ENCODE measurements at places on chromosomes 7 and 10. TPM values are rescaled to one million over a fixed set of nuclear protein-coding genes. Genes with fewer than 3 reads are reported as not detected.

- no peak for DNase-seq
Measured at GRCh38 chr7:156028521-156028920, 216.3 kb upstream of the SHH start.

GRCh38 chr10:99612167-99612831 is 7.9 kb downstream of the SLC25A28 start:
- DNase-seq, result peak; percentile 53

The HTR7 gene
- total RNA-seq, result not detected

DNA sequence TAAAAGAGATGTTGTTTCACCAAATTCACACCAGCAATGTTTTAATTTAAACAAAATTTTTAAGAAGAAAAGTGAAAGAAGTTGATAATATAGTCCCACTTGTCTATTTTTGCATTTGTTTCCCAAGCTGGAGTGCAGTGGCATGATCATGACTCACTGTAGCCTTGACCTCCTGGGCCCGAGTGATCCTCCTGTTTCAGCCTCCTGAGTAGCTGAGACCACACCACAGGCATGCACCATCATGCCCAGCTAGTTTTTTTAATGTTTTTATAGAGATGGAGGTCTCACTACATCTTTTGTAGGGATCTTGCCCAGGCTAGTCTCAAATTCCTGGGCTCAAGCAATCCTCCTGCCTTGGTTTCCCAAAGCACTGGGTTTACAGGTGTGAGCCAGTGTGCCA is 14.1 kb upstream of the NDUFA5 start:
- DNase-seq, result peak; percentile 6

GRCh38 chr7:110050785-110051184 is 1040.1 kb upstream of the LRRN3 start:
- DNase-seq, result no peak

- DNase-seq, result peak; percentile 59
Measured at GRCh38 chr7:122528879-122529481, 169.9 kb downstream of the RNF133 start.

DNA sequence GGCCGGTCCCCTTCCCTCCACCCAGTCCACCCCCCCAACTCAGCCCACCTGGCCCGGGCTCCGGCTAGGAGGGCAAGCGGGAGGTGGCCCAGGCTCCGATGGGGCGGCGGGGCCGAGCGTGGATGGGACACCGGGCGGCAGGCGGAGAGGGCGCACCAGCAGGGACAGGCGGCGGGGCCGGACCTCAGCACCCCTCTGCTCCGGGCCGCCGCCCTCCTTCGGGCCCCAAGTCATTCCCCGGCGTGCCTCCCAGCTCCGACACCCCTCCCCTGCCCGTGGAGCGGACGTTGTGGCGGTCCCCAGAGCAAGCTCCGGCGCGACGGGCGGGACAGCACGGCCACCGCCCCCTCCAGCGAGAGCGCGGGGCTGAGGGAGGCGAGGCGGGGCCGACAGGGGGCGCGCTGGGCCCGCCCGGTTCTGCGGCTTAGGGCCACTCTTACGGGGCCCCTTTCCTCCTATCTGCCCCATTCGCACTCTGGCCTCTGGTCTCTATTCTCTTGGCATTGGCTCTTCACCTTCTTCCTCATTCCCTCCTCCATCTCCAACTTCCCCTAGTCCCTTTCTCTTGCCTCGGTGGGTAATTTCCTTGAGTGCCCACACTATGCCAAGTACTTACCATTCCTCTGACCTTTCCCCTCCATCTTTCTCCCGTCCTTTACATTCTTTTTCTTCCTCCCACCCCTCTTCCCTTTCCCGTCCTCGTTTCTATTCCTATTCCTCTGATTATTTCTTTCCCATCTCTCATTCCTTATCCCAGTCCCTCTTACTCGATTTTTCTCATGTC is 701 bp upstream of the GBX1 start:
- no peak for DNase-seq

DNA sequence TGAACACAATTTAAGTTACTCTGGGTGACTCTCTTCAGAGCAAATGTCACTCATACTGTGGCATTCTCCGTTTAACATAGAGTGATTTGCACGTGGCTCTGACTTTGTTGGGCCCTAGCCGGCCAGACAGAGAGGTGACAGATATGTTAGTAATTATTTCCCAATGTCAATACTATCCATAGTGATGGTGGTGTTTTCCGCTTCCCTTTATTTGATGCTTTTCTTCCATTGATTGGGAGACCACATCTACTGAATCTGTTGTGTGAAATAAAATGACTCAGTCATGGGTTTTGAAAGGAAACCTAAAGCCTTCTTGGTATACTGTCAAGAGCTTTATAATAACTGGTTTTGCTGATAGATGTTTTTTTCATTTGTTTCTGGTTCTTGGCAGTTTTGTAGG is 7.4 kb downstream of the AVL9 start:
- no peak for DNase-seq

The OR2A42 gene
- total RNA-seq, result 0.15 TPM

DNA sequence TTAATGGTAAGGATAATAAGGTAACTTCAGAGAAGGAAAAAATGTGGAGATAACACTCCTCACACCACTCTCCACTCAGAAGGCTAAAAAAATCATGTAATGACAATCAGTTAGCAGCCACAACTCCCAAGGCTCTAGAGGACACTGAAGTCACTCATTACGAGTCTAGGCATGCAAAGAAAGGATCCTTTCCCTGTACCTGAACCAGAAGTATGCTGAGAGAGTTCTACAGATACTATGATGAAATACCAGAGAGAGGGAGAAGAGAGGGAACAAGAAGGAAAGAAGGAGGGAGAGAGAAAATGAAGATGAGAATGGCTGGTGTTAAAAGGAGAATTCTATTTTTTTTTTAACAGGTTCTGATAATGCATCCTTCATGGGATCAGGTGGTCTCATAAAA is 224.3 kb upstream of the PLXNA4 start:
- no peak for DNase-seq

GRCh38 chr7:30744075-30744417 is 7.9 kb upstream of the INMT start:
- no peak for DNase-seq

DNA sequence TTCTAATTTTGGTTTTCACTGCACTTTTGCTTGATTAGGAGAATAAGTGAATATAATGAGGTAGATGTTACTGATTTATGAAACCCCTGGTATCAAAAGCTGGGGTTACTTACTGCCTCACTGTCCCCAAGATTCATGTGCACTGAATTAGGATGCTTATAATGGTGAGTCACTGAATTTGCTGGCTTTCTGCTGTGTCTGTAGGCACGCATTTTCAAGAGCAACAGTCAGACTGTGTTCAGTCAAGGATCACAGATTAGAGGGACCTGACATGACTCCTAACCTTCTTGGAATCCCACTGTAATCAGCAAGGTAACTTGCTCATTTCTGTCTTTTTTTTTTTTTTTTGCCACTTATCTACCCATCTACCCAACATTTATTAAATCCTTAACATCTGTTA is 59.7 kb downstream of the GPR85 start:
- DNase-seq, result peak; percentile 69

DNA sequence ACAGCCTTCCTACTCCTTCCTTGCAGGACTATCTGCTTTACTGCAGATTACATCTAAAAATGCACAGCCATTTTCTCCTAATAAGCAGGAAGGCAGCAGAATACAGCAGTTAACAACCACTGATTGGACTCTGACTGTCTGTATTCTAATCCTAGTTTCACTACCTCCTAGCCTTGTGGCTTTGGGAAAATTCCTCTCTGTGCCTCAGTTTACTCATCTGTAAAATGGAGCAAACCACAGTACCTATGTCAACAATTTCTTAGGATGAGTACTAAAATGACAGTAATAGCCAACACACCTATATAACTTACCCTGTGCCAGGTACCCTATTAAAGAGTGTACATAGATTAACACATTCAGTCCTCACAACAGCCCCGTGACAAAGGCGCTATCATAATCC is 89.5 kb downstream of the ELMO1 start:
- DNase-seq, result no peak

The GNAT3 gene
- not detected for total RNA-seq

- DNase-seq, result no peak
Measured at GRCh38 chr10:18100669-18101068, 39.6 kb upstream of the CACNB2 start.

DNA sequence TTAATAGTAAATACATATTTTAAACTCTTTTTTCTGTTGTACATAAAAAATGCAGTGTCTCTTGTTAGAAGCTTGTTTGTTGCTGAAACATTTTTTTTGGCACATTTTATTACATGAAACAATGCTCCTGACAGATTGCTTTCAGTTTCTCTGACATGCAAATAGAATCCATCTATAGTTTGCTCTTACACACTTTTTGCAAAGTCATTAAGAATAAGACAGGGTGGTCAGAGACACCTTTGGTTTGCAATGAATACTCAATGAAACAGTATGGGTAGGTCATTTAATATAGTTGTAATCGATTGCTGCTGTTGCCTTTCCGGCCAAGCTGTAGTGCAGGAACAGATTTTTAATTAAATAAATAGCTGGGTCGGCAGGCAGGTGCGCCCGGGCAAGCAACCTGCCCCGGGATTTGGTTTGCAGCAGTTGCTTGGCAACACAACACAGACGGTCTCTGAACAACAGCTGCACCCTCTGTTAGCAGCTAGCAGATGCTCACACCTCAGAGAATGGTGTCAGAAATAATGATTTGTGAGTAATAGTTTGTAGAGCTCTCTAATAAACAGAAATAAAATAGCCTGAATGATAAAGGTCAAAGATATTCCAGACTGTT is 115.7 kb upstream of the CACNA2D1 start:
- peak; percentile 41 for DNase-seq

- no peak for DNase-seq
Measured at GRCh38 chr7:121985476-121986030, 112.6 kb downstream of the PTPRZ1 start.

GRCh38 chr7:116793795-116794340 is 68.5 kb upstream of the CAPZA2 start:
- no peak for DNase-seq

The GLCCI1 gene
- total RNA-seq, result 2.8 TPM

DNA sequence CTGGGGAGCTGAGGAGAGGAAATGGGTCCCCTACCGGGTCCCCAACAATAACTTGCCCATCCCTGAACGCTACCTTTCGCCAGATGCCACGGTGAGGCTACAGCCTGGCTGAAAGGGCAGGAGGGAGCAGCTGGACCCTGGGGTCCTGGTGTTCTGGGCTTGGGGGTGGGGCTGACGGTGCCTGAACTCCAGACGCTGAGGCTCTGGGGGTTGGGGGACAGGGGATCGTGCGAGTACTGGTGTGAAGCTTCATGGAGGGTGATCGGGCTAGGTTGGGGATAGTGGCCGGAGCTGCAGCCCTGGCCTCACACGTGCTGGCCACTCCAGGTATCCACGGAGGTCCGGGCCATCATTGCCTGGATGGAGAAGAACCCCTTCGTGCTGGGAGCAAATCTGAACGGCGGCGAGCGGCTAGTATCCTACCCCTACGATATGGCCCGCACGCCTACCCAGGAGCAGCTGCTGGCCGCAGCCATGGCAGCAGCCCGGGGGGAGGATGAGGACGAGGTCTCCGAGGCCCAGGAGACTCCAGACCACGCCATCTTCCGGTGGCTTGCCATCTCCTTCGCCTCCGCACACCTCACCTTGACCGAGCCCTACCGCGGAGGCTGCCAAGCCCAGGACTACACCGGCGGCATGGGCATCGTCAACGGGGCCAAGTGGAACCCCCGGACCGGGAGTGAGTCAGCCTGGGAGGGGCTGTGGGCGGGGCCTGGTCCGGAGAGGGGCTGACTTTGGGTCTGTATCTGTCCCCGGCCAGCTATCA is 8.3 kb downstream of the AEBP1 start:
- DNase-seq, result no peak

DNA sequence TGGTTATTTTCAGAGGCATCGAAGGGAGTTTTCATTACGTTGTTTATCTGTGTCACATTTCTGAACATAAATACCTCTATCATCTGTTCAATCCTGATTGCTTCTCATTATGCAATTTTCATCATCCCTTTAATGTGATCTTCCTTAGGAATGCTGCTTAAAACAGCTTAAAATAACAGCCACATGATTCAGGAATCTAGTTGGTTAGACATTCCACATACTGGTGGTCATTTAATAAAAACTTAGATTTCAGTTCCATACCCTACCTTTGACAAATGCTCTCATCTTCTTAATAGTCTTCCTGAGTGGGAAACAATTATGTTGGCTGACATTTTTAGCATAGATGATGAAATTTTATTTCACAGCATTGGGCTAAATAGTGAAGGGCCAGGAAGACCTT is 191.3 kb upstream of the CDCA7L start:
- DNase-seq, result peak; percentile 57

The GPR26 gene
- not detected for total RNA-seq

The ALOX5 gene
- total RNA-seq, result 32.4 TPM

The RSU1 gene
- 83.4 TPM for total RNA-seq

DNA sequence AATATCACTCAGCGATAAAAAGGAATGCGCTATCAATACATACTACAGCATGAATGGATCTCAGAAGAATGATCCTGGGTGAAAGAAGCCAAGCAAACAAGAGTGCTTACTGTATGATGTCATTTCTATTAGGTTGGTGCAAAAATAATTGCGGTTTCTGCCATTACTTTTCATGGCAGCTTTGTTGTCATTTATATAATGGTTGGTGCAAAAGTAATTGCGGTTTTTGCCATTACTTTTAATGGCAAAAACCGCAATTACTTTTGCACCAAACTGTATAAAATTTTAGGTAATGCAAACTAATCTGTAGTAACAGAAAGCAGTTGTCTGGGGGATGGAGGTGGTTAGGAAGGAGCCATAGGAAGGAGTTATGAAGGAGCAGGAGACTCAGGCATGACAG is 318.3 kb upstream of the ZMIZ1 start:
- no peak for DNase-seq

DNA sequence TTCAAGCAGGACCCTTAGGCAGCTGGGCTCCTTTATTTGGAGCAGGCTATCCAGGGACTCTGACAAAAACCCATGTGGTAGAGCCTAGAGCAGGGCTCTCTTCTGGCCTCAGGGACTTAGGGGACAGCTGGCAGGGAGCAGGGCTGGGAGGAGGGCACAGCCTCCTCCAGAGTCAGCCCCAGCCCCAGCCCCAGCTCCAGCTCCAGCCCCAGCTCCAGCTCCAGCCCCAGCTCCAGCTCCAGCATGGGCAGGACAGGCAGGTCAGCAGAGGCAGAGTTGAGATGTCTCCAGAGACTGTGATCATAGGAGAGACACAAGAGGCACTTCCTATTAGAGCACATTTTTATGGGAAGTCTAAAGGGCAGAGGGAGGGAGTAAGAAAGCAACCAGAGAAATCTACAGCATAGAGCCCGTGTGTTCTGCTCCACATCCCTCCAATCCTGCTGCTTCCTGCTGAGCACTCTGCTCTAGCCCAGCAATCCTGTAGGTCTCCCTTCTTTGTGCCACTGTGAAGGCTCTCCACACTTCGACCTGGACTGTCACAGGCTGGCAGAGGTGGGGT is 13.3 kb upstream of the C10orf53 start:
- no peak for DNase-seq

- no peak for DNase-seq
Measured at GRCh38 chr10:62457196-62457595, 83.0 kb downstream of the ZNF365 start.

Data from renal cortical epithelial cell (primary cell).